ENCODE measurements at places on chromosomes 3 and 15. TPM values are rescaled to one million over a fixed set of nuclear protein-coding genes. Genes with fewer than 3 reads are reported as not detected.

MUC13 gene
- not detected for total RNA-seq

- DNase-seq: no peak
These were observed 110.8 kb downstream of the LRIG1 start for GRCh38 chr3:66390013-66390412.

DNA sequence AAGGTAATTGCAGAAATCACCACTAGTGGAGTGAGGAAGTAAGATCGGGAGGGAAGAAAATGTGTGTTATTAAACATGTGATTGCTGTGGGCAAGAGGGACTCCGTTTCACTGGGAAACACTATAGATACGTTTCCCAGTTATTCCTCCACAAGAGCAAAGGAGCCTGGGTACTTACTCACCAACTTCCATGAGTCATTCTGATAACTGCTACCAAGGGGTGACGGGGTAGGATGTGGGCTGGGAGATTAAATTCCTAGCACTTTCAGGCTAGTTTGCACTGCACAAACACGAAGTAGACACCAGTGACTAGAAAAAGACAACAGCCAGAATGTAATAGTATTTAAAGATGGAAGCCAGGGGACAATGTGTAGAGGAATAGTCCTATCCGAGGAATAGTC lies 812.9 kb upstream of the CFAP20DC start:
- no peak for DNase-seq

DNA sequence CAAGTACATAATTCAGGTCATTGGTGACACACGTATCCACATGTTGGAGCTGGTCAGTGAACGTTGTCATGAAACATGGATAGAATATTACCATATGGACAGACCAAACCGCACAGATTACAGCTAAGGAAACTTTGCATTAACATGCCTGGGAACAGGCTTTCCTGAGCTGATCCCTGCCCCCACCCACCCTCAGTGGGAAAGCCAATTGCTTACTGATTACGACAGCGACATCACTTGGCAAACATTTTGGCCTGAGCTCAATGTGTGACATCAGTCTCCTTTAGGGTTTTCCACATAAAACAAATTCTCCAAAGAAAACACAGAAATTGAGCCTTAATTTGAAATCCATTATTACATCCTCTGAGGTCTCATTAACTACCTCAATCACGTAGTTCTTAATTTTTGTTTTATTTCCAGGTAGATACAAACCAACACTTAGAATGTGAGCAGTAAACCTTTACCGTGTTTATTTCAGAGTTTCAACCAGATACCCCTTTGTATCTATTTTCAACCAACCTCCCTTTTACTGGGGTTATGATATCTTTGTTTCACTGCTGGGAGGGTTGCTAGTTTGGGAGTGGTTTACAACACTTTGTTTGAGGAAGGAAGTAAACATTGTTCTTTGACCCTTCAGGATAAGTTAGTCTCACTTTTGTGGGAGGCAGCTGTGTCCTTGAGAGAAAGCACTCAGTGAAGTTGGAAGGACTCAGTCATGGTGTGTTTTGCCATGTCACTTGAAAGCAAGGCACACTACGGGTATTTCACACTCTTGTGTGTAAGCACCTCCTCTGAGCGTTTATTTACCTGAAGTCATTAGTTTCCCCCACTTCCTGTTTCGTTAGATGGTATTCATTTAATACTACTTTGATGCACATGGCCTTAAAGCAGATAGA lies 103.1 kb downstream of the CMSS1 start:
- DNase-seq: no peak

DNA sequence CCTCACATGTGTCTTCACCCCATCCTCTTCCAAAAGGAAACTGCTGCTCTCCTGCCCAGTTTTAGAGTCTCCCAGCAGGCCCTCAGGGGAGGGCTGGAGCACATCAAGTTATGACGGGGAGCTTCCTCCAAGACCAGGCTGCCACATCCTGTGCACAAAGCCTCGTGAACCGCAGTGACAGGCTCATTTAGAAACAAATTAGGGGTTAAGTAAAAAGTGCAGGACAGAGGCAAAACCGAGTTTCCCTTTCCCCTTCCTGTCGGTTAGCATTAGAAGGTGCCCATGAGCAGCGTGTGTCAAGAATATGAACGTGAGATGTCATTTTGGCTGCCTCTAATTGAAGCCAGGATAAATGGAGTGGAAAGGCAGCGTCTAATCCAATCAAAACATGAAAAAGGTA lies 199.7 kb downstream of the ARRDC4 start:
- DNase-seq: no peak

DNA sequence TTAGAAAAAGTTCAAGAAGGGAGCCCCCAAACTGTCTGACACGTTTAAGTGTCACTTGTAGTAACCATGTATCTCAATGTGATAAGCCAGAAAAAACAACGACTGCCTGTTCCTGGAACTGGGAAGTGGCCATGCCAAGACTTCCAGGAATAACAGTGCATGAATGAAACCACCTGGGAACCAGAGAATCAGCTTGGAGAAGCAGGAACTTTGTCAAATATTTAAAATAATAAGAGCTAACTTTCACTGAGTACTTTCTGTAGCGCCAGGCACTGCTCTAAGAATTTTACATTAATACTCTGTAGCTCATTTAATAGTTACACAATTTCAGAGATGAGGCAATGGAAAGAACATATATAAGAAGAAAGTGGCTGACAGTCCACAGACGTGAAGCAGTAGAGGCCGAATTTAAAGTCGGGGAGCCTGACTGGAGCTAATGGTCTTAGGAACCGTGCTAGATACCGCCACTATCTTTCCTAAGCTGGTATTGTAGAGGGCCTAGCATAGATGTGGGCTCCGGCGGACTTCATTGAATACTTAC lies 876 bp downstream of the PLSCR1 start:
- peak; percentile 26 for DNase-seq

FRMD4B gene
- 39.1 TPM for total RNA-seq

DNA sequence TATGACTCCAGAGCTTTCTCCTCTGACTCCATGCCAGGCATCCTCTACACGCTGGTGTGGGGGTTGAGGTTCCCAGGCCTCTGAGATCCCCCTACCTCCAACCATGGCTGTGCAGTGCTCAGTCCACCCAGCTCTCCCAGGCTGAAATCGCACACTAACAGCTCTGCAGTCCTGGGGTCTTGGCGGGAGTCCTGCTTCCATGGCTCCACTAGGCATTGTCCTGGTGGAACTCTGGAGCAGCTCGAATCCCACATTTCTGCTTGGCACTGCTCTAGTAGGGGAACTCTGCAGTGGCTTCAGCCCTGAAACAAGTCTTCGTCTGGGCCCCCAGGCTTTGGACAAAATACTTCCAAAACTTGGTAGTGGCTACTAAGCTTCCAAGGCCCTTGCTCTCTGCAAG lies 50.7 kb downstream of the ROPN1B start:
- DNase-seq: no peak

GOLGA8S gene
- total RNA-seq: 0.21 TPM

GRCh38 chr3:73710340-73710739 lies 85.6 kb upstream of the PDZRN3 start:
- no peak for DNase-seq

- DNase-seq: peak; percentile 67
These were observed 47.0 kb downstream of the ZNF609 start for GRCh38 chr15:64507293-64507802.

DNA sequence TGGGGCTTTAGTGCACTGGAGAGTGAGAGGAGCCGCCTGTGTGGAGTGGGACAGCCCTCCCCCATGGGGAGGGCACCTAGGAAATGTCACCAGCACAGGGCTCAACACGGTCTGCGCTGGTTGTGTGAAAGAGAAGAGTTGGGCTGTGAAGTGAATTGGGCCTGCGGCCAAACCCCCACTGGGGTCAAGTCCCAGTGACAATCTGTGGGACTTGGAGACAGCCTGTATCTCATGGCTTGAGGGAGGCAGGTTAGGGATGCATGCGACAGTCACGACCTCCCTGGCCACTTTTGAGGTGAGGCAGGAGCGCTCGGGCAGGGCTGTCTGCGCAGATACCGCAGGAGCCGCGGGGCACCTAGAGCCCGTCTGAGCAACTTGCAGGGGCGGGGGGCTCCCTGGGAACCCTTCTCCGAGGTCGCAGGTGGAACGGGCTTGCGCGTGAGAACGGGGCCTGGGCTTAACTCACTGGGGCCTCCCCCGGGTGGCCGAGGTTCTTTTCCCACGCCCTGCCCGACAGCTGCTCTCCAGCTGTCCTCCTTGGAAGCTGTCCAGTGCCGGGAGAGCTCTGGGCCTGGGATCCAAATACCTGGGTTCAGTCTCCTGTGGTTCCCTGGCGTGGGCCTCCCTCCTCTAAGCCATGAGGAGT lies 77.4 kb downstream of the SNRK start:
- DNase-seq: no peak

TPRG1 gene
- 6.2 TPM for total RNA-seq

- DNase-seq: no peak
These were observed 608.3 kb downstream of the ROBO2 start for GRCh38 chr3:77648214-77648613.

DNA sequence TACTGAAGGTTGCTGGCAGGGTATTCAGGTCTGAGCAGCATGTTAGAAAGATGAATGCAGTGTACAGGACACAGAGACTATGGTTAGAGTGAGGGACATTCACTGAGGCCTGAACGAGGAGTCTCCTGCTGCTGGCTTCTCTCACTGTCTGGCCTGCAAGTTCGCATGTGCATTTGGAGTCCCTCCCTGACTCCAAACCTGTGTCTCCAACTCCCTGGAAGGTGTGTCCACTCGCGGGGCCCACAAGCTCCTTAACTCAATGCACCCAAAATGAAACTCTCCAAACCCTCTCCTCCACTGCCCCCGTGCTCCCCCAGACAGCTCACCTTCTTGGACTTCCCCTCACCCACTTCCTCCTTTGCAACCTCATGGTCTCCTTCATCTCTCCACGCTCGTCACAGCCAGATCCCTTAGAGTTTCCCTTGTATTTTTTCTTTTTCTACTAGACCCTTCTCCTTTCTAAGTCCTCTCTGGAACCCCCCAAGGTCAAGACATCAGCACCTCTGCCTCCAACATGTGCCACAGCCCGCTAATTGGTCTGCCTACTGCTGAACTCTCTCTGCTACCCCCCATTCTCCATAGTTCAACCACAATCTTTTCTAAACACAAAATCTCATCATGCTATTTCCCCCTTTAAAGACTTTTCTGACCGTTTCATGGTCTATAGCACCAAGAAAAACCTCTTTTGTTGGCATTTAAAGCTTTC lies 58.3 kb downstream of the HES1 start:
- no peak for DNase-seq

GRCh38 chr3:30189900-30190299 lies 416.5 kb upstream of the TGFBR2 start:
- no peak for DNase-seq

- no peak for DNase-seq
These were observed 53.1 kb upstream of the ABHD2 start for GRCh38 chr15:89035150-89035549.

DNA sequence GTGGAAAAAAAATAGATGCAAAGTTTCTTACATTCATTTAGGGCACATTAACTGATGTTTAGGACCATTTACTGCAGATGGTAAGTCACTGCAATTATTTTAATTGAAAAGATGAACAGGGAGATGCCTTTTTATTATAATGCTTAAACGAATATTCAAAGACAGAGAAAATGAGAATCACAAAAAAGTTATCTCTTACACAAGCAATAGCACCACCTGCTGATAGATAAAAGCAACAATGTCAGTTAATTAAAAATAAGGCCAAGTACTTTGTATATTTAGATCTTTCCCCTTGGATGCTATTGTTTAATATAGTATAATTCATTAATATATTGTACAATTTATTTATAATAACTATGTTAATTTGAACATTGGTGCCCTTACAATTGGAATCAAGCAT lies 55.9 kb downstream of the IFT80 start:
- no peak for DNase-seq

SUCLG2 gene
- total RNA-seq: 72.8 TPM

- no peak for DNase-seq
These were observed 38.5 kb upstream of the TFRC start for GRCh38 chr3:196120291-196120951.

- DNase-seq: no peak
These were observed 72.8 kb upstream of the RBM5 start for GRCh38 chr3:50015918-50016317.

DNA sequence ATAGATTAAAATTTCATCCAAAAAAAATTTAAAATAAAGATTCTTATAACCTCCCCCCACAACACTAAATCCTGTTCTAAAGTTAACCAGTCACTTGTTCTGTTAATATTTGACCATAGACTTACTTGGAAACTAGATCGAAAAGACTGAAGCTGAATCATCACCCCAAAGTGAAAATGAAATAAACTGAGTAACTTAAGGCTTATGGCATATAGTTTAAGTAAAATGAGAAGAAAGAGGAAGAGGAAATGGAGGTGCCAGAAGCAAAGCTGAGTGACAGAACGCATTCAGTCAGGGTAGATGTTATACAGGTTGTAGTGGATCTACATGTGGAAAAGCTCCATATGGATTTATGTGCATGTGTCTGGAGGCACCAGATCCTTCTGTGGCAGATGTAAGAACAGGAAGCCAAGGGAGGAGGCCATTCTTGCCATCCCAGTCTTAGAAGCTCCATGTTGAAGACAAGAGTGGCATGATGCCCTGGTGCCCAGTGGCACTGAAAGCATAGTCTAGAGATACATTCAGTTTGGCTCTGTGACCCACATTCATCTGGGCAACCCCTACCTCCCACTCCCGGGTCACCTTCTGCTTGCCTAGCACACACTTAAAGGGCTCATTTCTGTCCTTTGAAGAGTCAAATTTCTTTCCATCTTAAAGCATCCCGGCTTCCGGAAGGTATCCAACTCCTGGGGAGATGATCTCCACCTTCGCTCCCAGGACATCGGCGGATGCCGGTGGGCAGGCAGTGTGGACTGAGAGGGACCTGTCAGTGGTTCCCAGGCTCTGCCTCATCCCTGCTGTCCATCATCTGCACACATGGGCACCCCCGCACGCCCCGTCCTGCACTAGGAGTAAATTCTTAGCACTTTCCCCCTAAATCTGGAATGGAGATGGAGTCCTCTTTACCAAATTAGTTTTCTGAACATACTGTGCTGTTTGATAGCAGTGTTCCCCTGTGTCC lies 90.8 kb downstream of the NEO1 start:
- no peak for DNase-seq

GRCh38 chr3:157527131-157527881 lies 24.1 kb upstream of the VEPH1 start:
- no peak for DNase-seq

GRCh38 chr3:169965562-169966427 lies 812 bp upstream of the SEC62 start:
- DNase-seq: no peak

- no peak for DNase-seq
These were observed 98.9 kb upstream of the SLC6A6 start for GRCh38 chr3:14303336-14304100.

- DNase-seq: no peak
These were observed 11.8 kb upstream of the SLC6A11 start for GRCh38 chr3:10804183-10804648.

DNA sequence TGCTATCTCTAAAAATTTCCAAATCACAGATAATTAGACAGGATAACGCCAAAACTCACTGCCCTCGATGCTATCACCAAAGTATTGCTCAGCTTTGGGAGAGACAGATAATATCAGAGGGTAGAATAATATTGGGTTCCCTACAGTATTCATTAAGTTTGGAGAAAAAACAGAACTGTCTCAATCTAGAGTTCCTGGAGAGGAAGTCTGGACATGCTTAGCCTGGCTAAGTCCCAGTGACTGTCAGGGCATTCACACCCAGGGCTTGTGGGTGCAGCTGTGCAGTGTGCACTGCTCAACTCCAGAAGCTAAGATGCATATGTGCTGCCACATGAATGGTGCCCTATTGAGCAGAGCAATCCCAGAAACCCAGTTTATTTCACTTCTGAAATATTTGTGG lies 459.6 kb upstream of the DPH6 start:
- DNase-seq: no peak

Data from urinary bladder (tissue), 4 donors.